ENCODE measurements at places on chromosomes 3 and 15.
A peak's percentile ranks its signal among the peaks of the same experiment; 100 is the strongest.

DNA sequence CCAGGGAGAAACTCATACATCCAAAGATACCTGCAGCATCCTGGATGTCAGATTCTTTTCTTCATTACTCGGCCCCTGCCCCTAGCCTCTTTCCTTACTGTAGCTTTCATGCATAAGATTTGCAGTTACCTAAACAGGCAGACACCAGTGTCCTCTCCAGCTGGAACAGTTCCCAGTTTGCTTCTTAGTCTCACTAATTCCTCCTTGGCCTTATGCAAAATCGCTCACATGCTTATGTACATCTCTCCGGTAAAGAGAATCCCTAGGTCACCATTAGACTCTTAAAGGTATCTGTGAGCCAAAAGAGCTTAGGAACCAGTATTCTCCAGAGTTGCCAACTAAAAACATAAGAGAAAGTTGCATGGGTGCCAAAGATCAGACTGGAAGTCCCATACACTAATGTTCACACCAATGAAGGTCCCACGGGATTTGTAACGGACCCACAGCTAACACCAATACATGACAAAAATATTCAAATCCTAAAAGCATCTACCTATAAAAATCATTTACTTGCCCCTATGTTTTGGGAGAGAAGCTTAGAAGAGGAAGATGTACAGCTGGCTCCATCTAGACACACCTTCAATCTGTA, 66.6 kb downstream of the CBLB start:
- DNase-seq: no peak

- DNase-seq: peak; percentile 2
These were observed 139.2 kb downstream of the TPRA1 start for GRCh38 chr3:127451321-127451720.

DNA sequence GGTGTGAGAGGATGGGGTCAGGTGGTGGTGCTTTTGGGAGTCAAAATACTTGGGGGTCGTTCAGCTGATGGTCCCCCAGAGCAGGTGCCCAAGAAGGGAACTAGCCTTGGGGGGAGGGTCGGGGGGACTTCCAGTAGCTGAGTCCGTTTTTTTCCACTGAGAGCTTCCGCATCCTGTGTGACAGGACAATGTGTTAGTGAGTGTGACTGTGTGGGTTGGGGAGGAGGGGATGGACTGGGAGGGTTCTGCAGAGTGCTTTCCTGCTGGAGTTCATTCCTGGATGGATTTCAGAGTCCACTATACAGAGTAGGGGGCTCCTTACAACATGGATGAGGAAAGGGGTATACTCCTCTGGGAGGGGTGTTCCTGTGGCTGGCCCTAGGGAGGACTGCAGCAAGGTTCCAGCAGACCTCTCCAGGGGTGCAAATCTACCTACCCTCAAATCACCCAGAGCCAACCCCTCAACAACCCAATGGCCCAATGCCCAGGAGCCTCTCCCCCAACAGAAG, 601 bp upstream of the HYAL2 start:
- DNase-seq: peak; percentile 66

- DNase-seq: no peak
These were observed 3.2 kb upstream of the SCG3 start for GRCh38 chr15:51678096-51678495.

GRCh38 chr3:38805765-38806386, 10.1 kb downstream of the SCN10A start:
- DNase-seq: peak; percentile 29

DNA sequence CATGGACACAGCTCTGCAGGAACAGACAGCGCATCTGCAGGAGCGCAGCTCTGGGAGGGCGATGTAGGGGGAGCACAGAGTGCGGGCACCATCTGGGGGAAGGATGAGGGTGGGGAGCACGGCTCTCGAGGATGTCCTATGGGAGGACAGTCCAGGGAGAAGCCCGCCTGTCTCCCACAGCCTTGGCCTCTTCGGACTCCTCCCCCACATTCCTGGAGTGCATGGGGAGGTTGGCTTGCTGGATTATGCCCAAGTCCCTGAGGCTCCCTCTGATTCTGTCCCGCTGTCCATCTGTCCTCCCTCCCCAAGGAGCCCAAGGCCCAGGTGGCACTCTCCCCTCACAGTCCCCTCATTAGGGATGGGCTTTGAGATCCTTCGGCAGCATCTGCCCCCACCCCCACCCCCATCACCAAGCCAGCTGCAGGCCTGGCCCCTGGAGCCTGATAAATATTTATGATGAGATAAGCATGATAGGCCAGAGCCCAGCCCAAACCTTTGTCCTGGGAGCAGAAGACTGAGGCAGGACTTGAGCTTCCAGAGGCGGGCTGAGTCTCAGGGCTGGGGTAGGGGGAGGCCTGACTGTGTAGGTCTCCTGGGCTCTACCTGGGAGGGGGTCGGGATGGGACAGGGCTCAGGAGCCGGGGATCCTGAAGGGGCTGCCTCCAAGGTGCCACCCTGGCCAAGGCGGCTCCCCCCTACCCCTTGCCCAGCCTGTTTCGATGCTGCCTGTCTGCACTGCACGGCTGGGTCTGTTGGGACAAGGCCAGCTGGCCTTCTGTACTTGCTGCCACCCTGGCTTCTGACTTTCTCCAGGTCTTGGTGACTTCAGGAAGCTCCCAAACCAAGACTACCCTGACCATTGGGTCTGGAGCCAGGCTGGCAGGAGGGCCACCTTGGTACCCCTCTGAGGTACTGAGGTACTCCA, 28.6 kb upstream of the SEMA3F start:
- peak; percentile 20 for DNase-seq

DNA sequence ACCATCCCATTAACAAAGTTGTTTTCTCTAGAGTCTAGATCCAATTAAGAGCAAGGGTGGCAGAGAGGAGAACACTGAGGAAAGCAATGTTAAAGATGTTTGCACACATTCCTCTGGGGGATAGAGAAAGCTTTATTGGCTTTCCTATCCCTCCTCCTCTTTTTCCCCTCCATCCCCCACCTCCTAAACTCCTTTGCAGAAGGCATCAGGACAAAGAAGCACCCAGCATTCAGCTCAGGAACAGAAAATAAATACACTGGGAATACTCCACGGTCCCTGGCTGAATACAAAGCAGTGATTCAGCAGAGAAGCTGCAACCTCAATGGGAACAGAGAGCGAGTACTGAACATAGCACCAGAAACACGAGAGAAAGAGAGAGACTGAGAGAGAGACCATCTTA, 21.9 kb downstream of the LSAMP start:
- DNase-seq: no peak

DNA sequence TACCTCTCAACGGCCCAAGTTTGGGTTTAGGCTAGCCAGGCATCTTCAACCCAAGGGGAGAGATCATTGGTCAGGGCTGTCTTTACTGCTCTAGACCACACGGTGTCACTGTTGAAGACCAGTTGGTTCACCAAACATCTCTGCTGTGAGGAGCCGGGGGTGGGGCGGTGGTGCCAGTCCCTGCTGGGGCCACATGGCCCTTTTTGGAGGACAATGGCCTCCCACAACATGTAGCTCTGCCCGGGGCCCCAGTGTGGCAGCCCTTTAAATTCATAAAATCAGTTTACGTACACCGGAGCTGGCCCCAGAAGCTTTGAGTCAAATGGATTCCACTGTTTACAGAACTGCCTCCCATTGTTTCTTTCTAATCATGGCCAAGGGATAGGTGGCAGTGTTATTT, 19.1 kb upstream of the TM4SF18 start:
- DNase-seq: peak; percentile 63

Data from left cardiac atrium (tissue), 4 donors.